ENCODE measurements at places on chromosomes 4 and X.

GRCh38 chr4:17690898-17691297 is 76.5 kb downstream of the MED28 start:
- DNase-seq, result no peak

- no peak for DNase-seq
Measured at GRCh38 chr4:149534779-149535178, 280.9 kb downstream of the IQCM start.

DNA sequence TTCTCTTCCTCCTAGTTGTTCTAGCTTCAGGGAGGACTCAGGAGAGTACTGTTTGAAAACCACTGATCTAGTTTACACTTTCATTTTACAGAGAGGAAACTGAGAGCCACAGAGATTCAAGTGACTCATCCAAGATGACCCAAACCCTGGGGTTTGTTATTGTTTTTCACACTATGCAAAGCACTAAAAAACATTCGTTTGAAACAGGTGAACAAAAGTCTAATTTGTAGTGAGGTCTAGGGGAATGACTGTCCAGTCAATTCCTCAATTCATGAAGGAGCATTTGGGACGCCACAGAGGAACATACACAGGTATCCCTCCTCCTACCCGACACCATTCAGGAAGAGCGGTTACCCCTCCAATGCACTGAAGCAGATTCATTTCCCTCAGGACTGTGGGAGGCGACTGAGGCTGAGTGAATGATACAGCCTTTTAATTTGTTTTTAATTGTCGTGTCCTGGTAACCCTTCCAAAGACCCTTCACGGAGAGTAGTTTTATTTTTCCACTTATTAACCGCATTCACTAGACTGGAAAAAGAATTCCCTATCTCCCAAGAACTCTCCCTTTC is 30.3 kb downstream of the TLR10 start:
- DNase-seq, result peak; percentile 65

DNA sequence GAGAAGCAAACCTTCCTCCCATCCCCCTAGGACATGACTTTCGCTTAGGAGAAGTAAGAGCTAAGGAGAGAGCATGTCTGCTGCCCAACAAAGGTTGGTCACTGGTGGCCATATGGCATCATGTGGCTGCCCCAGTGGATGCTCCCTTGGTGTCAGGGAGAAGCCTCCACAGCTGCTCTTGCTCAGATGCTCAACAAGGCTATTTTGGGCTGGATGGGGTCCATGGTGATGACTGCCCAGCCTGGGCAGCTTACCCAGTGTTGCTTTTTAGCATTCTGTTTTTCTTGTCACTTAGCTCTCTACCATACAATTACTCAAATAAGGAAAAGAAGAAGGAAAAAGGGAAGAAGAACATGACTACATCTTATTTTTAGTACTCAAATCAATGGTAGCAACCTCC is 48.9 kb upstream of the PPARGC1A start:
- DNase-seq, result no peak

DNA sequence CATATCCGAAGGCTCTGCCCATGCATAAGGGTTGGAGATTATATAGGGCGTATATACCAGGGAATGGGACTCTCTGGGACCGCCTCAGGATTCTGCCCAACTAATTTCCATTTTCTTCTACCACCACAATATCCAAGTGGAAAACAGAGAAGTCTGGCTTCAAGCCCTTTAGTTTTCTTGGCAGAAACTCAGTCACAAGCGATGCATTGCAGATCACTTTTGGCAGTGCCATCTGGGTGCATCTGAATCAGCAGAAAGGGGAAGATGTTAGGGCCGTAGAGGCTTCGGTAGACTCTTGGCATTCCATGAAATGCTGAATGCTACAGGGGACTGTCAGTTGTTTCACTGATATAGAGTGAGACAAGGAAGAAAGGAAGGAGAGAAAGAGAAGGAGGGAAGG is 94.1 kb upstream of the FAM9B start:
- DNase-seq, result no peak

- peak; percentile 57 for DNase-seq
Measured at GRCh38 chr4:54384563-54384962, 155.5 kb downstream of the PDGFRA start.

DNA sequence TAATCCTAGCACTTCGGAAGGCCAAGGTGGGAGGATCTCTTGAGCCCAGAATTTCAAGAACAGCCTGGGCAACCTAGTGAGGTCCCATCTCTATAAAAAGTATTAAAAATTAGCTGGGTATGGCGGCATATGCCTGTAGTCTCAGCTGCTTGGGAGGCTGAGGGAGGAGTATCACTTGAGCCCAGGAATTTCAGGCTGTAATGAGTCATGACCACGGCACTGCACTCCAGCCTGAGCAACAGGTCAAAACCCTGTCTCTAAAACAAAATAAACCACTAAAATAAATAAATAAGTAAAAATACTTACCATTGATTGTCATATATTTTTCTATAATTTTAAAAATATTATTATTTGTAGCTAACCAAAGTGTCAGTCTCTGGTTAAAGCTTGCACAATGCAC is 315.6 kb upstream of the SMIM31 start:
- peak; percentile 11 for DNase-seq

- DNase-seq, result no peak
Measured at GRCh38 chr4:625631-626161, 323 bp downstream of the PDE6B start.

- no peak for DNase-seq
Measured at GRCh38 chrX:13307041-13307440, 12.8 kb downstream of the ATXN3L start.

GRCh38 chrX:65407157-65407626 is 127.4 kb downstream of the LAS1L start:
- no peak for DNase-seq

GRCh38 chr4:126603825-126604224 is 1028.9 kb upstream of the INTU start:
- DNase-seq, result no peak

DNA sequence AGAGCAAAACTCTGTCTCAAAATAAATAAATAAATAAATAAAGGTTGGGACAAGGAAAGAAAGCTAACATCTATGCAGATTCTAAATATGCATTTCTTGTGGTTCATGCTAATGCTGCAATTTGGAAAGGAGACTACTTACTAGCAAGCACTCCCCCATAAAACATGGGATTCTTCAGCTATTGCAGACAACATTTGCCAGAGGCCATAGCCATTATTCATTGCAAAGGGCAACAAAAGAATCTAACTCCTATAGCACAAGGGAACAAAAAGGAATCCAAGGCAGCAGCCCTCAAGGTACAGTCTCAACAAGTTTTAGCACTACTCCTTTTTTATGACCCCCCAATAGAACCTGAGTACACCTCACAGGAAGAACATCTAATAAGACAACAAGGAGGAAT is 8.0 kb upstream of the HERC5 start:
- no peak for DNase-seq

DNA sequence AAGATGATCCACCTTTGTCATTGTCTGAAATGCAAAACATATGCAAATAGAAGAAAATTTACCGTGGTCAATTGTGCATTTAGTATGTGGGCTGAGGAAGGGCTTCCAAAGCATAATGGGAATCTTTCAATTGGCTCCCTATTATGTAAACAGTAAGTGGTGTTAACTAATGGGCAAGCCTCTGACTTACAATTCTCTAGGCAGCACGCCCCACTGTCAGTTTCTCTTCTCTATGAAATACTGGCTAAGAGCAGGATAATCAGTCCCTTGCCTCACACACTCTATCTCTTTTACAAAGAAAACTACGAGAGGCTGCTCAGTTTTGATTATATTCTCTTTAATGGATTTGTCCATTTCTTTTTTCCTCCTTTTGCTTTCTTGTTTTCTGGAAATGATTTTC is 1272.6 kb downstream of the PCDH19 start:
- DNase-seq, result no peak

DNA sequence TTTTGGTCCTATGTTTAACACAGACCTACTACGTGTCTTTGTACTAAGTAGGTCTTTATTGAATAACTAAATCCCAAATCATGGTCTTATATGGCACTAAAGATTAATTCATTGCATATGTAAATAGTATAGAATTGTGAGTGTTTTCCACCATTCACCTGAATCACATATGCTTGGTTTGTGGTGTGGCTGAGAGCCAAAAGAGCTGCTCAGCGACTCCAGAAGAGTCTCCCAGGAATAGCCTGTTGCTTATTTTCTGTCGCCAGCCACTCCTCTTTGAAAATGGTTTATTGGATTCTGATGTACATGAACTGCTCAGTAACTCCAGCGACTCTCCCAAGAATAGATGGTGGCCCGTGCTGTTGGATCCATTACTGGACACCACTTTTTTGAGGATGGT is 184.5 kb downstream of the CLCN4 start:
- no peak for DNase-seq

- DNase-seq, result no peak
Measured at GRCh38 chr4:55633903-55634302, 2.2 kb downstream of the NMU start.

- peak; percentile 69 for DNase-seq
Measured at GRCh38 chr4:54657551-54658251, at the start of gene KIT. Gene KIT, plus strand, starts transcription at chr4:54657957. Its CDS starts 58 bp downstream, at chr4:54658015.

GRCh38 chrX:11740794-11741193 is 17.2 kb upstream of the MSL3 start:
- no peak for DNase-seq

GRCh38 chrX:96433409-96434077 is 251.1 kb upstream of the DIAPH2 start:
- DNase-seq, result no peak

GRCh38 chr4:38491854-38492478 is 172.0 kb upstream of the KLF3 start:
- no peak for DNase-seq

GRCh38 chr4:63983224-63983623 is 426.0 kb downstream of the TECRL start:
- no peak for DNase-seq

DNA sequence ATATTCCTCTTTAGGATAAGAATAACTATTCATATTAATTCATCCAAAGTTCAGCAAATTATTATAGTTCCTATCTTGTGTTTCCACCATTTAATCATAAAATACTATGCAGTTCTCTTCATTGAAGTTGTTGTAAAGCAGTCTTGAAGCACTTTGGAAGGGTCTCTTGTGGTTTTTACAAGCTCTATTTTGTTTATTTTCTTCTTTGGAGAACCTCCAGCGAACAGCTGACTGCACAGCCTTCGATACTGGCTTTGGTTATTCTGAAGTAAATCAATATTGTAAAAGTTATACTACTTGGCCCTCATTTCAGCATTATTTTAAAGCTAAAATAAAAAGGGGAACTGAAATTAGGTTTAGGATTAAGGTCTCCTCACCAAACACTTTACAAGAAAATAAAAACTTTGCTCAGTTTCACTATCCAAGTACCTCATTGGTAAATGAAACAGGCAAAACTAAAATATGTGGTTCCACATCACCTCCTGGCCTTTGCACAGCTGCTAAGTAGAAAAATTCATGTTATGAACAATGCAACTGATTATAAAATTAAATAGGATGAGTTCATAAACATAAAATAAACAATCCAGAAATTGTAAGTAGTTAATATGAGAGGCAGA is 1629.2 kb upstream of the ADGRL3 start:
- DNase-seq, result no peak

DNA sequence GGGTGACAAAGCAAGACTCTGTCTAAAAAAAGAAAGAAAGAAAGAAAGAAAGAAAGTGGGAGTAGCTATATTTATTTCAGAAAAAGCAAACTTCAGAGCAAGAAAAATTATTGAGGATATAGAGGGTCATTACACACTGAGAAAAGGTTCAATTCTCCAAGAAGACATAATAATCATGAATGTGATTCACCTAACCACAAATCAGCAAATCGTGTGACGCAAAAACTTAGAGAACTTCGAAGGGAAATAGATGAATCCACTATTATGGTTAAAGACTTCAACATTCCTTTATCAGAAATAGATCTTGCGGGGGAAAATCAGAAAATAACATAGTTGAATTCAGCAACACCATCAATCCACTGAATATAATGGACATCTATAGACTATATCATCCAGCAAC is 219.3 kb upstream of the LDB2 start:
- no peak for DNase-seq

DNA sequence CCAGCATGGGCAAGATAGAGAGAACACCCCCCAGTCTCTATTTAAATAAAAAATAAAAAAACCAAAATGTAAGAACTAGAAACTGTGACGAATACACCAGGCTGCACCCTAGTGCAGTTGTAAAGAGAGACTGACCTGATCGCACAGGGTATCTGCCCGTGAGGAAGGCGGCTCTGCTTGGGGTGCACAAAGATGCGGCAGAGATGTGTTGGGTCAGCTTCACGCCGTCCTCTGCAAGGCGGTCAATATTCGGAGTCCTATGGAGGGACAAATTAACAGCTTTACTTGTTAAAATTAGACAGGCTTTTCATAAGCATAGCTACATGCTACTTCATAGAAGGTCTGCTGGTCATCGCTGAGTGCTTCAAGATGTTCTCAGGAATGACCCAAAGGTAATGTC is 26.1 kb upstream of the ARSD start:
- no peak for DNase-seq

DNA sequence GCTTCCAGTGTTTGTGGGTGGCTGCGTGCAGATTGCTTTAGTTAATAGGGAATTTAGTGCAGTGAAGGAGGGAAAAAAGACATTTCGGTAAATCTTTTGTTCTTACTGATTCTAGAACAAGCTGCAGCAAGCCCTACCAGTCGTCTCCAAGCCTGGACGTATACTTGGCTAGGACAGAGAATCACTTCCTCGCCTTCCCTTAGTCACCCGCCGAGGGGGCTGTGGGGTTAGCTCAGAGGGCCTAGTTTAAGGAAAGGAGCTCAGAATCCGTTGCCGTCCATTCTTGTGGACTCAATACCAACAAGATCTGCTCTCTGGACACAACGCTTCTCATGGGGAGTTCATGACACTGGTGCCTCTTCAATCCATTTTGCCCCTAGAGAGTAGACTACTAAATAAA is 36.3 kb upstream of the FAT1 start:
- DNase-seq, result no peak

GRCh38 chrX:72495046-72495445 is 77.6 kb downstream of the HDAC8 start:
- peak; percentile 0 for DNase-seq

DNA sequence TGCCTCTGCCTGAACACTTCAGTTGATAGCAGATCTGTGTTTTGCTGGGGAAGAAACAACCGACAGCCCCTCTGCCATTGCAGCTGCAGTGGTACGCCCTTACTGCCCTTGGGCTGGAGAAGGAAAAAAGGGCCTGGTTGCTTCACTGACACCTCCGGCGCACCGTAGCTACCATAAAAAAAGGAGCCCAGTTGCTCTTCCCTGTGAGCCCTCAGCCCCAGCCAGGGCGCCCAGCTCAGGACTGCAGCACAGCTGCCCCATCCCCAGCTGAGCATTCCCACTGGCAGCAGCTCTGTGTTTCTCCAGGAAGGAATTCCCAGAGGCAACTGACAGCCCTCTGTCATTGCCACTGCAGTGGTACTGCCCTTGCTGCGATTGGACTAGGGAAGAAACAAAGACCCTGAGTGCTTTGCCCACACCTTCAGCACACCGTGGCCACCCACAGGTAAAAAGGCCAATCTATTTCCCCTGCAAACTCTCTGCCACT is 142.7 kb downstream of the DKK2 start:
- no peak for DNase-seq

GRCh38 chr4:154741131-154741665 is 2.6 kb upstream of the LRAT start:
- no peak for DNase-seq
